ENCODE measurements at places on chromosomes 12 and 14. TPM values are rescaled to one million over a fixed set of nuclear protein-coding genes. Genes with fewer than 3 reads are reported as not detected.

Gene SERPINA4
- not detected for total RNA-seq

DNA sequence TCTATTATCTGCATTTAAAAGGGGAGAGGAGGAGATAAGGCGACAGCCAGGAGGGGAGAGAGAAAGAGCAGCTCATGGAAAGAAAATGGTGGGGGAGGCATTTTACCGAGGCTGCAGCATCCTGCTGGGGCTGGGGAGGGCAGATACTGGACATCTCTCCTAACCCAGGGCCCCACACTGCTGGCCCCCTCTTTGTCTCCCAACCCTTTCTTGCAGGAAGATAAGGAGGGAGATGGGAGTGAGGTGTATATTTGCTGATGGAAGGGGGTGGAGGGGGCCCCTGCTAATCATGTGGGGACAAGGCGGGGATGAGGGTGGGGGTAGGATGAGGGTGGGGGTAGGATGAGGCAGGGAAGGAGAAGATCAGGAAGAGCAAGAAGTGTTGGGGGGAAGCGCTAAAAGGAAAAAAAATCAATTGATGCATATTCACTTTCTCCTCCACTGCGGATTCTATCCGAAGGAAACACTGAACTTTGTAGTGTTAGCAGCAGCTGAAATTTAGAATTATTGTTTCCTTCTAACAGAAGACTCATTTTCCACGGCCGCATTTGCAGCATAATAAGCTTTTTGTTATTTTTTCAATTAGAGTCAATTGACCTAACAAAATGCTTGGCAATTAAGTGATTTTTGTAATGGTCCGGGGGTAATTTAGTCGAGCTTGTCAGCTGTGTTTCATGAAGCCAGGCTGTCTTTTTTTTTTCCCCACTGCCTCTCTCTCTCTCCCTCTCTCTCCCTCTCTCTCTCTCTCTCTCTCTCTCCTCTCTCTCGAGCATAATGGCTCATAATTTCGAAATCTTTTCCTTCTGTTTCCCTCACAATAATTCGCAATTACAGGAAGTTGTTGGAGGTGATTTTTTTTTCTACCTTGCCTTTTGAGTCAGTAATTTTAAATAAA is 1134.6 kb downstream of the BCL11B start:
- DNase-seq = no peak
- no peaks in the 10 kb centered on the region for H3K27me3 ChIP-seq
- H3K27ac ChIP-seq = peak overlapping the region; percentile 96
- H3K4me3 ChIP-seq = peak overlapping the region; percentile 67
- H3K36me3 ChIP-seq = peaks cover 1% of the 10 kb centered on the region

Gene POTEG
- not detected for total RNA-seq

DNA sequence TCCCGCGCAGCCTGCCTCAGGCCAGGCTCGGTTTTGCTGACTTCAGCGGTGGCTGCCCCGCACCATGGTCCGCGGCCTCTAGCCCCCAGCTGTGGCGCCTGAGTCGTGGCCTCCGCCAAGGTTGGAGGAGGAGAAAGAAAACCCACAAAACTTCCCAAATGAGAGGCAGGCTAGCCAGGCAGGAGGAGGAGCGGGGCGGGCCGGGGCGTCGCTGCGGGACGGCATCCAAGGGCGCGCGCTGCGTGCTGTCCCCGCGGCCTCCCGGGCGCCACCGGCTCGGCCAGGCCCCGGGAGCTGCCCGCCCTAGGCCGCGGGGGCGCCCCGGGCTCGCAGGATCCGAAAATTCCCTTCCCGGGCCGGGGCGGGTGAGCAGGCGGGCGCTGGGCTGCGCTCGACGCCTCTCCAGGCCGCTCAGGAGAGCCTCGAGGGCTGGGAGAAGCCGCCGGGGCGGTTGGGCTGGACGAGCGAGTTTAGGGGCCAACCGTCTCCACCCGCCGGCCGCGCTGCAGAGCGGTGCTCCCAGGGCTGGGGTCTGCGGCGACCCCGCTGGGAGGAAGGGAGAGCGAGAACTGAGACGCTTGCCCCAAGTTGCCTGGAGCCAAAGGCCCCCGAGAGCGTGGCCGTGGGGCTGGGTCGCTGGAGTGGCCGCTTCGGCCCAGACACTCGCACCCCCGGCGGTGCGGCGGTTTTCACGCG is at the start of gene EFS:
EFS (minus strand) TSS at position 137 of the 696 bp plus-strand sequence. CDS start 147 bp downstream, outside the sequence.
- no peak within 1 kb of the TSS for H3K27ac ChIP-seq
- H3K36me3 ChIP-seq = no peaks in the 10 kb centered on the region
- peaks cover 40% of the 10 kb centered on the region for H3K27me3 ChIP-seq
- H3K4me3 ChIP-seq = no peak within 1 kb of the TSS

Gene FIGNL2
- total RNA-seq = 0.17 TPM

All from activated CD4-positive, alpha-beta T cell treated with anti-CD3 and anti-CD28 coated beads, Interleukin-2, amount 10 ng/mL, durations not matched to agents 7 days and 5 days (primary cell).